Right ventricle myocardium superior (tissue), 1 donor: ENCODE measurements at places on chromosomes 12 and 14. TPM values are rescaled to one million over a fixed set of nuclear protein-coding genes. Genes with fewer than 3 reads are reported as not detected.

Gene SERPINA9
- not detected for total RNA-seq

Gene FLRT2
- total RNA-seq: 3.0 TPM

Gene SLC2A14
- not detected for total RNA-seq

Gene ACOT4
- total RNA-seq: 0.62 TPM

Gene LEMD3
- total RNA-seq: 11.3 TPM

GRCh38 chr14:77909911-77910310 lies 110.0 kb downstream of the ADCK1 start:
- DNase-seq: no peak

DNA sequence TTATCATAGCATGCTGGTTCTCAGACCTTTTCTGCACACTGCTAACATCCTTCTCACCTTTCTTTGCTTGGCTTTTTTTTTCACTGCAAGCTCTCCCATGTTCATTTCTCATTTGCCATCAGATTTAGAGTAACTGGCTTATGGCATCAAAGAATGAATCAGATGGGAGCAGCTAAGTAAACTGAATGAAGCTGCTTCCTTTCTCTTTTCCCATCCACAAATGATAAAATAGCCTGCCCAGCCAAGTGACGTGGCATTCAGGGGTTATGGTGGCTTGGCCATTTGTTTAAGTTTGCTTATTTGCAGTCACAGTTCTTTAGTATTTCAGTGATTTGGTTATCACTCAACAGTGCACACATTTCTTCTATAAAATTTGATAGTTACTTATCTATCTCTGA lies 708.6 kb downstream of the DIO2 start:
- DNase-seq: no peak

DNA sequence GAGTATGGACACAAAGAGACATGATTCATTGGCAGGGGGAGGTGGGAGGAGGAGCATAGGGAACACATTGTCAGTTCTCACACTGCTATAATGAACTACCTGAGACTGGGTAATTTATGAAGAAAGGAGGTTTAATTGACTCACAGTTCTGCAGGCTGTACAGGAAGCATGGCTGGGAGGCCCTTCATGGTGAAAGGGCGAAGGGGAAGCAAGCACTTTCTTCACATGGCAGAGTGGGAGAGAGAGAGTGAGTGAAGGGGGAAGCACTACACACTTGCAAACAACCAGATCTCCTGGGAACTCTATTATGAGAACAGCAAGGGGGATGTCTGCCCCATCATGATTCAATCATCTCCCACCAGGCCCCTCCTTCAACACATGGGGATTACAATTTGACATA lies 391.8 kb downstream of the BMP4 start:
- DNase-seq: no peak

DNA sequence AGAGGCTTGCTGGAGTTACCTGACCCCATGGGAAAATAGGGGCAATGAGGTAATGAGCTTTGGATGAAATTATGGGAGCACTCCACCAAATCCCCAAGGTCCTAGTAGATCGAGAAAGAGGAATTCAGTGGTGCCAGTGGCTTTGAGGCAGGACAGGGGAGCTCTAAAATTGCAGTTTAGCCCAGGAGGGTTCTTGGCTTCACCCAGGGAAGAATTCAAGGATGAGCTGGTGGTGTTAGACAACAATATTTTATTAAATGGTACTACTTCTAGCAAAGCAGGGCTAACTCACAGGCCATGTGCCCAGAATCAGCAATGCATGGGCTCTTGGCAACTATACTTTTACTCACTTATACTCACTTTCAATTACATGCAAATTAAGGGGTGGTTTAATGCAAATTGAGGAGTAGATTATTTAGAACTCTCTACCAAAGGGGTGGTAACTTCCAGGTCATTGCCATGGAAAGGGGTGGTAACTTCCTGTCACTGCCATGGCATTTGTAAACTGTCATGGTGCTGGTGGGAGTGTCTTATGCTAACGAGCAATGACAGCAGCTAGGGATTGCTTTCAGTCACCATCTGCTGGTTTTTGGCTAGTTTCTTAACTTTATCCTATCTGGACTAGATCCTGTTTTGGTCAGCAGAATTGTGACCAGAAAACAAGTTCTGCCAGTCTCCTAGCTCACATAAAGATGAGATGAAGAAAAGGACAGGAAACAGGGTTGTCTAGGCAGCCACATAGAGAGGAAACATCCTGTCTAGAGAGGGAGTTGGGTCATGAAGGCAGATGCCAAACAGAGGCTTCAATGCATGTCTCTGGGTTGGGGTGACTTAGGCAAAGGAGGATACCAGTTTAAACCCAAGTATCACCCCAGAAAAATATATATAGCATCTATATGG lies 64.7 kb downstream of the ZNF641 start:
- DNase-seq: no peak

DNA sequence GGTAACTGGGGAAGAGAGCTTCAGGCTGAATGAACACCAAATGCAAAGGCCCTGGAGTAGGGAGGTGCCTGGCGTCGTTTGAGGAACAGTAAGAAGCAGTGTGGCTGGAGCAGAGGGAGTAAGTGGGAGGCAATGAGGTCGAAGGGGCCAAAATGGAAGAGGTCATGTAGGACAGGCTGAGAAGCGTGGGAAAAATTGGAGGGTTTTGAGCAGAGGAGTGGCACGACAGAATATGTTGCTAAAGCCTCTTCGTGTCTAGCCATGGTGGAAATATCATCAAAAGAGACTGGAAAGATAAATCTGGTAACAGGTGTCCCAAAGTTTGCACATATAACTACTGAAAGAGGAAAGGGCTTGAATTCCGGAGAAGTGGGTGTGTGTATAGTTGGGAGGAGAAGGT lies 1.9 kb downstream of the TRIM9 start:
- DNase-seq: no peak
